Astrocyte (in vitro differentiated cells and primary cell): ENCODE measurements at places on chromosomes 11 and 22.

DNA sequence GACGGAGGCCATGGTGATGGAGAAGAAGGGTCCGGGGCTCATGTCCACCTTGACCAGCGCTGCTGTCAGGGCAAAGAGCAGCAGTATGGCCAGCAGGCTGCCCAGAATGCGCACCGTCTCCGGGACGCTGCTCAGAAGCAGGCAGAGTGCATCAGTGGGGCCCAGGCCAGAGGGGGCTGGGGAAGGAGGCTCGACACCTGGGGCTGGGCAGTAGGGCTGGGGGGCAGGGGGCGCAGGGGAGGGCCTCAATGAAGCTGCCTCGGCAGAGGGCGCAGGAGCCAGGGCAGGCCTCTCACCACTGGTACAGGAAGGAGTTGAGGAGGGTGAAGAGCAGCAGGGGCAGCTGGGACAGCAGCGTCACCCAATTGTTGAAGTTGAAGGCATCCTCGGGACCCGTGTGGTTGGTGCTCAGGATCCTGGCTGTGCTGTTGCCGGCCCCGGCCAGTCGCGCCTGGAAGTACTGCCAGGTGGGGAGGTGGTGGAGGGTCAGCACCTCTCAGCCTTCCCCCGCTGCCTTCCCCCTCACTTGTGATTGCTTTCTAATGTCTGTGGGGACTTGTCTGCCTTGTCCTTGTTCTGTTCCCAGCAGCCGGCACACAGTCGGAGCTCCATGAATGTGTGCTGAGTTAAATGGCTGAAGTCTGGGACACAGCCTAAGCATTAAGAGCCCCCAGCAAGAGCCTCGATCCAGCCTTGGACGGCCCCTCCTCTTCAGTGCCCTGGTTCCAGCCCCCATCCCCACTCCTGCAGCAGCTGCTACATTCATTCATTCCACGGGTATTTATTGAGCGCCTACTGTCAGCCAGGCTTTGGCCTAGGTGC lies 2.3 kb downstream of the SLC29A2 start:
- DNase-seq, result no peak

DNA sequence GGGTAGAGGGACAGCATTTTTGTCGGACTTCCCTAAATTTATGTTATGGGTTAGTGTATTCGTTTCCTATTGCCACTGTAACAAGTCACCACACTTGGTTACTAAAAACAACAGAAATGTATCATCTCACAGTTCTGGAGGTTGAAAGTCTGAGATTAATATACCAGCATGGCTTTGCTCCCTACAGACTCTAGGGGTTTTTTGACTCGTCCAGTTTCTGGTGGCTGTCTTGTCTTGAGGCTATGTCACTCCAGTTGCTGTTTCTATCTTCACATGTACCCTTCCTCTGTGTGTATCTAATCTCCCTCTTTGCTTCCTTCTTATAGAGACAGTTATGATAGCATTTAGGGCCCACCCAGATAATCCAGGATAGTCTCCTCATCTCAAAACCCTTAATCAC lies 9.1 kb upstream of the CCDC179 start:
- no peak for DNase-seq

DNA sequence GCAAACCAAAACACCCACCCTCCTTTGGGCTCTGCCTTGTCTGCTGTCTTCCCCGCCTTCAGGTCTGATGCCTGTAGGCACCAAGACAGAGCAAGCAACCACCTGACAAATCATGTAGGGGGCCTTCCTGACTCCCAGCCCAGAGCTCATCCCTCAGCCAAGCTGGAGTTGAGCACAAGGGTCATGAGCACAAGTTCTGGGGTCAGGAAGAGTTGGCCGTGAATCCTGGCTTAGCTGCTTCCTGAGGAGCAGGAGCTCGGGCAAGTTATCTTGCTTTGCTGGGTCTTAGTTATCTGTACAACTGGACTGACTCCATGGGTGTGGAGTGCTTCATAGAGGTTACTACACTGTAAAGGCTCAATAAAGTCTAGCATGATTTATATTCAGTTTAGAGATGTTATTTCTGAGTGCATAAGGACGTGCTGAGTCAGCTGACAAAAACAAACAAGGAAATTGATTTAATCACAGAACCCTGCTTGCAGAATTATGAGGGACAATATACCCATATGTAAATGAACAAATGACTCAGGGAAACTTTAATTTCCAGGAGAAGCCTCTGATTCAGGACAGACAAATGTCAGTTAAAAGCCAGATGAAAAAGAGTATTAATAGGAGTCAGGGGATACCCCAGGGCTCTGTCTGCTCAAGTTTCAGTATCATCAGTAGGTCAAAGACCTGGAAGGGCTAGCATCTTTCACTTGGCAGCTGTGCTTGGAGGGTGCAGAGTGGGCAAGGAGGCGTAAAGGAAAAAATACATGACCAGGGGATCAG lies 15.0 kb upstream of the APOA1 start:
- peak; percentile 49 for DNase-seq

DNA sequence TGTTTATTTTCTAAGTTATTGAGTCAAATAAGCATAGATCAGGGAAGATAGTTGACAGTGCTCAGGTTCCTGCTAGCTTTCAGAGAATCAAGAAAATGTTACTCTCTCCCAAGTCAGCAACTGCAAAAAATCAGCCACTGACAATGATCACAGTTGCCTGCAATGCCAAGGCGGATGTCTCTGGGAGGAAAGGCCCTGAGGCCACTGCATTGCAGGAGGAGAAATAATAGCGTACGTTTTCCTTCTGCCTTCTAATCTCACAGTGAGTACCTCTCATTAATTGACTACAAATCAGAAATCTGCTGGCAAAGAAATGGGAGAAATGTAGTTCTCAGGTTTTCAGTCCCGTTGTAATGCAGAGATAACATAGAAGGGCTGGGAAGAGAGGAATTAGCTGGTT lies 54.0 kb upstream of the SPON1 start:
- no peak for DNase-seq

GRCh38 chr11:11387622-11388305 lies 34.7 kb upstream of the CSNK2A3 start:
- DNase-seq, result no peak

DNA sequence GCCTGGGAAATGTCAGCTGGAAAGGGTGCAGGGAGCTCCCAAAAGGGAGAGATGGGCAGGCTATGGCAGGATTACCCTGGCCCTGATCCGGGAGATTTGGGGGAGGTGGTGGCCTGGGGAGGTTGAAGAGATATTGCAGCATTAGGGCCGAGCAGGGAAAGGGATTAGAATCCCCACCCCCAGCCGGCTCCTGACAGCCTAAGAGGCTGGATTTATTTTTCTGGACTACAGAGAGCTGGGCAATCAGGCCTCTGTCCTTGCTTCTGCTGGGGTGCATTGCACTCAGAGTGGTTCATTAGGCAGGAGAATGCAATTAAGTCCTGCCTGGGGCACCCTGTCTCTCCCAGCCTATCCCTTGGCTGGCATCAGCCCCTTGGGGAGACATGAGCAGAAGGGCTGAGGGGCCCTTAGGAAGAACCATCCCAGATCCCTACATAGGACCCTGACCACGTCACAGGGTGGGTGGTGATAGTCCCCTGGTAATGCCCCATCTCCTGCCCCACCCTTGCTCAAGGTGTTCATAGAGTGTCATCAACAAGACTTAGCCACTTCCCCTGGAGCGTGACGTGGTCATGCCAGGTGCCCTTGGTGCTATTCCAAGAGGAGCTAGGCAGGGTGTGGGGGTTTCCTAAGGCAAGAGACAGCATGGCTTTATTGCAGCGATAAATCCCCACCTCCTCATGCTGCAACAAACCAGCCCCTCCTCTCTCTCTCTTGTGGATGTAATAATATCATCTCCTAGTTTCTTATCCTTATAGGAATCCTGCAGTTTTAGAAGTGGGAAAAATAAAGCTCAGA lies 38.4 kb upstream of the KLHL35 start:
- no peak for DNase-seq

- DNase-seq, result no peak
Measured at GRCh38 chr11:16111690-16112089, 244.7 kb downstream of the SOX6 start.

- DNase-seq, result no peak
Measured at GRCh38 chr22:43392385-43392989, 19.3 kb upstream of the MPPED1 start.

GRCh38 chr22:31106731-31107177 lies 614 bp downstream of the SELENOM start:
- no peak for DNase-seq

DNA sequence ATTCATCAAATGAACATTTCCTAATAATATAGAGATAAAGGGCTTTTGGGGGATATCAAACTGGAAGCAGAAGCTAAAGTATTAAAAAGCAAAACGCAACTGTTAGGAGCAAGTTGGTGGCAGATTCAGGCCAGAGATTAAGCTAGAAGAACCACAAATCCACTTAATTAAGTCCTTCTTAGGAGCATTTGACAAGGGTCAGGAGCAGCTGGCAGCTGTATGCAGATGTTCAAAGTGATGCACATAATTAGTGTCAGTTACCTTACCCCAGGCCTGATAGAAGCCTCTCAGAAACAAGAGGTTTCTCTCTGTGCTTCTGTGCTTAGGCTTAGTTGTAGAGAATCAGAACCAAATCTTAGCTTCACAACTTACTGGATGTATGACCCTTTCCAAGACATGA lies 546.5 kb upstream of the ANO5 start:
- no peak for DNase-seq

GRCh38 chr22:27663812-27664211 lies 137.7 kb downstream of the MN1 start:
- DNase-seq, result no peak

DNA sequence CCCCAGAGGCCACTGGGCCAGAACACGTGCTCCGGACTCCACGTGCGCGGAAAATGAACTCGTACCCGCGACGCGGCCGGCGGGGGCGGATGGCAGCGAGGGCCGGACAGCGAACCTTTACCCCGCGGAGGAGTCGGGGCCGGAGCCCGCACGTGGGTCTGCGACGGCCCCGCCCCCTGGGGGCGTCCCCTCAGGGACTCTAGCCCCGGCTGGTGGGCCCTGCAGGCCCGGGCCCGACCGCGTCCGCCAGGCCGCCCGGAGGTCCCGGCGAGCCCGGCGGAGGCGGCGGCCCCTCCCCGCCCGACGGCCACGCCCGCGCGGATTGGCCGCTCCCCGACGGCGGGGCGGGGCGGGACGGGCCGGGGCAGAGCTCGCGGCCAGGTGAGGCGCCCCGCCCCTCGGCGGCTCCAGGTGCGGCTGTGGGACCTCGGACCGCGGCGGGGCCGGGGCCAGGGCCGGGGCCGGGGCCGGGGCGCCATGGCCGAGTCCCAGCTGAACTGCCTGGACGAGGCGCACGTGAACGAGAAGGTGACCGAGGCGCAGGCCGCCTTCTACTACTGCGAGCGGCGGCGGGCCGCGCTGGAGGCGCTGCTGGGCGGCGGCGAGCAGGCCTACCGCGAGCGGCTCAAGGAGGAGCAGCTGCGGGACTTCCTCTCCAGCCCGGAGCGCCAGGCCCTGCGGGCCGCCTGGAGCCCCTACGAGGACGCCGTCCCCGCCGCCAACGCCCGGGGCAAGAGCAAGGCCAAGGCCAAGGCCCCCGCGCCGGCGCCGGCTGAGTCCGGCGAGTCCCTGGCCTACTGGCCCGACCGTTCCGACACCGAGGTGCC lies at the start of gene FAM83F:
TSS of gene FAM83F (plus strand) at position 389 of the 827 bp plus-strand sequence. CDS start at position 478, 89 bp downstream.
- DNase-seq, result no peak

- DNase-seq, result no peak
Measured at GRCh38 chr22:17162731-17163130, 3.7 kb upstream of the HDHD5 start.

DNA sequence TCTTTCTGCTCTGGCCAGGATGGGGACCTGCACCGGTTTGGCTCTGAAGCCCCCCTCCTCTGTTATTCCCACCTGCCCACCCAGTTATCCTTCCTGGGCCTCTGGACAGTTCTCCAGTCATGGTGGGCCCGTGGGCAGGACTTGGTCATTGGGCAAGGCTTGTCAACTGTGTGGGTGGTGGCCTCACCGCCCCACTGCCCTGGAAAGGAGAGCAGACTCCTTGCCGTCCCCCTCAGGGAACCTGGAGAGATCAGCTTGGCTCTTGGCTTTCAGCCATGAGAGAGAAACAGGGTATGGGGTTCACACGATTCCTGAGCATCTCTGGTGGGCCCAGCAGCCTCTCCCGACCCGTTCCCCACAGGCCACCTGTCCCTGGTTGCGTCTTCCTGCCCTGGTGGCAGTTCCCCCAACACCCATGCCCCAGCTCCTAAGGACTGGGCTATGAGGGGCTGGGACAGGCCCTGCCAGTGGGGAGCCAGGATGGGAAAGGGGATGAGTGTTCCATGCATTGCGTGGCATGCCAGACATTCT lies 92.3 kb downstream of the MORC2 start:
- DNase-seq, result no peak

DNA sequence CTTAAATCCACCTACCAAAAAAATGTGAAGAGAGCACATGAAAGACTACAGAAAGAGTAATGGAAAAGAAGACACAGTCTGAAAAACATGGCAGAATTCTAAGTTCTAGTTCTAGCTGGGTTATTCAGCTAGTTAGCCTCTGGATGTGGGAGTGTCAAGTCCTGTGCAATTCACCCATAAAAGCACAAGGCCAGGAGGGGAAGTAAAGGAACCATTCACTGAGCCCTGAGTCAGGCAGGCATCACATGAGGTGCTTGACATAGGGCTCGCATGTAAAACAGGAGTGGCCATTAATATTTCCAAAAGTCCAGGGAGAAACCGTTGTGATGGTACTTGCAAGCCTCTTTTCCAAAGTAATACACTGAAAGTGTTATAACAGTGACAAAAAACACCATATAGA lies 103.7 kb downstream of the GAB2 start:
- DNase-seq, result no peak

- DNase-seq, result no peak
Measured at GRCh38 chr11:103953797-103954486, 82.5 kb upstream of the DDI1 start.

GRCh38 chr11:70745941-70746340 lies 347.6 kb downstream of the CTTN start:
- no peak for DNase-seq

DNA sequence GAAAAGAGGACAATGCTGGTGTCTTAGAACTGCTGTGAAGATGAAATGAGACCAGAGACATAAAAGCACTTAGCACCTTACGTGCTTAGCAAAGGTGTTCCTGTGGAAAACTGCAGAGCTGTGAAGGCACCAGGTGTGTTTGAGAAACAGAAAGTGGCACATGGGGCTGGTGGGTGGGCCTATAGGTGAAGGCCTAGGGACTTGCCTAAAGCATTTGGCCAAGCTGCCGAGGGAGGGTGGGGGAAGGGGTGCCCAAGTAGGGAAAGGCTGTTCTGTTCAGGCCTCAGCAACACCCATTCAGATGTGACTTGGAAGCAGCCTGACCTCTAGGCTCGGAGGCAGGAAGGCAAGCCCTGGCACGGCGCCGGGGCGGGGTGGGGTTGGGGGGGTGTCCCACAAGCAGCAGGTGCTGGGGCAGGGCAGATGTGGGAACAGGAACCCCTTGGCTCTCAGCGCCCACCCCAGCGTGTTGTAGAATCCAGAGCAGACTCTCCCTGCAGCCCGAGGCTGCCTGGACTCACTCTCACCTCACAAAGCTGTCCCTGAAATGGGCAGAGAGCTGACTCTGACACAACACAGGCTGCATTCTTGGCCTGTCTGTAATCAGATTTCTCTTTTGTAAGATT lies 366.7 kb upstream of the NARS2 start:
- DNase-seq, result no peak

- DNase-seq, result peak; percentile 84
Measured at GRCh38 chr22:45553351-45554039, 50.8 kb downstream of the FBLN1 start.
